IMR-90 (cell line): ENCODE measurements at places on chromosomes 4 and X. TPM values are rescaled to one million over a fixed set of nuclear protein-coding genes. Genes with fewer than 3 reads are reported as not detected.

- DNase-seq = no peak
Observed at GRCh38 chr4:78312989-78313753, 238.4 kb upstream of the ANXA3 start.

DNA sequence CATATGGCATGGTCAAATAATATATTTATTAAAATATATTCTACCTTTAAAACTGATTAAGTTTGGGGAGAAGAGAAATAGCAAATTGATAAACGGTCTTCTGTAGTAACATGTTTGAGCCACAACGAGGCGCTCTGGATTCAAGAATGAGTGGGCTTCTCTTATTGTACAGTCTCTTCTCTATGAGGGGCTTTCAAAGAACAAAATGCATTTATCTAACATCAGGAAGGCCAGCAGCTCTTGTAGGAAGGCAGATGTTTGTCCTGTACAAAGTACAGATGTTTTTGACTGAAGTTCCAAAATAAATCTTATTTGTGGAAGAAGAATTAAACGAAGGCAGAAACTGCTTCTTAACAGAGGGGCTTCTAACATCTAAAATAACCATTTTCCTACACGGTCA is 153.6 kb downstream of the RASL11B start:
- DNase-seq = peak; percentile 81

DNA sequence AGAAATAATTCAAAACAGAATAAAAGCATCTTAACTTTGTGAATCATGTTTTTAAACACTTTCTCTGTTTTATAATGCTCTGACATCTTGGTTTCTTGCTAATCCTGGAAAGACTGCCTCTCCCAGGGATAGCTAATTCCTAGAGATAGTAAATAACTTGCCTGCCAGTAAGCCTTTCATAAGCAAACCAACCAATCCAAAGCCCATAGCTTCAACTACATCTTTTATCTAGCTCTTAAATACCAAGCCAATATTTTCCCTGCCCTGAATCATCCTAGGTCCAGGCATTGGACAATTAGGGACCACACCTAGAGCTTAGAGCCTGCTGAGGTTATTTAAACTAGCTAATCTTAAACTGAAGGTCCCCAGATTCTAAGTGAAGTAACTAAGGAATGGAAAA is 223.7 kb upstream of the DIPK2B start:
- no peak for DNase-seq

- DNase-seq = peak; percentile 83
Observed at GRCh38 chr4:28772066-28772465, 1911.4 kb downstream of the STIM2 start.

DNA sequence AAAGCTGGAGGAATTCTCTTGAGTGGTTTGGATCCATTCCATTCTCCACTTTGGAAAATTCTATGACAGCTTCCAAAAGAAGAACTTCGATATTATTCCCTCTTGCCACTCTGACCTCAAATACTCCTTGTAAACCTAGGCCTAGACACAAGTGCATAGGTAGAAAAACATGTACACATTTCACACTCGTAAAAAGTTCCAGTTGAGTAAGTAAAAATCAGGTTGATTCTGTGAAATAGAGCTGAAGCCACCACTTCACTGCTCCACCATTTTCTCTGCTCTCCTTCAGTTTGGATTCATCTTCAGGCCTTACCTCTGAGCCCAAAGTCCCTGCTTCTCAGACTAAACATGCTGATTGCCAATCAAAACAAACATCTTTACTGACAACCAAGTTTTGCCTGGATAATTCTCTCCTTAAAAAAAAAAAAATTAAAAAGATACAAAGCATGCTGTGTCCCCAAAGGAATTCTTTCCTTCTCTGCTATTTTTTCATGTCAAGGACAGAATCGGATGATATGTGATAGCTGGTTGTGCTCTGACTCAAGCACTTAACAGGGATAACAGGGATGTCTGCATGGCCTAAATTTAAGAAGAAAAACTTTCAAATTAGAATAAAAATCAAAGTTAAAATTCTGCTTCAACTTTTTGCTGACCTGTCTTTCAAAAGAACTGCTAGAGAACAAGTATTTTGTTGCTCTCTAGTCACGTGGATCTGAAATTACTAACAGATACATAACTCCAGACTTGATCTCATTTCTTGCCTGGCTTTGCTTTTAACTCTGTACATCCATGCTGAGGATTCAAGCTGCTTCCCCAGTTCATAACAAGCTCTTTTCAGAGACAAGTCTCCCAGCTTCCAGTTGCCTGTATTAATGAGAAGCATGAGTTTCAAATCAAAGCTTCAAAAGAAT is 420.9 kb upstream of the INTU start:
- no peak for DNase-seq

DNA sequence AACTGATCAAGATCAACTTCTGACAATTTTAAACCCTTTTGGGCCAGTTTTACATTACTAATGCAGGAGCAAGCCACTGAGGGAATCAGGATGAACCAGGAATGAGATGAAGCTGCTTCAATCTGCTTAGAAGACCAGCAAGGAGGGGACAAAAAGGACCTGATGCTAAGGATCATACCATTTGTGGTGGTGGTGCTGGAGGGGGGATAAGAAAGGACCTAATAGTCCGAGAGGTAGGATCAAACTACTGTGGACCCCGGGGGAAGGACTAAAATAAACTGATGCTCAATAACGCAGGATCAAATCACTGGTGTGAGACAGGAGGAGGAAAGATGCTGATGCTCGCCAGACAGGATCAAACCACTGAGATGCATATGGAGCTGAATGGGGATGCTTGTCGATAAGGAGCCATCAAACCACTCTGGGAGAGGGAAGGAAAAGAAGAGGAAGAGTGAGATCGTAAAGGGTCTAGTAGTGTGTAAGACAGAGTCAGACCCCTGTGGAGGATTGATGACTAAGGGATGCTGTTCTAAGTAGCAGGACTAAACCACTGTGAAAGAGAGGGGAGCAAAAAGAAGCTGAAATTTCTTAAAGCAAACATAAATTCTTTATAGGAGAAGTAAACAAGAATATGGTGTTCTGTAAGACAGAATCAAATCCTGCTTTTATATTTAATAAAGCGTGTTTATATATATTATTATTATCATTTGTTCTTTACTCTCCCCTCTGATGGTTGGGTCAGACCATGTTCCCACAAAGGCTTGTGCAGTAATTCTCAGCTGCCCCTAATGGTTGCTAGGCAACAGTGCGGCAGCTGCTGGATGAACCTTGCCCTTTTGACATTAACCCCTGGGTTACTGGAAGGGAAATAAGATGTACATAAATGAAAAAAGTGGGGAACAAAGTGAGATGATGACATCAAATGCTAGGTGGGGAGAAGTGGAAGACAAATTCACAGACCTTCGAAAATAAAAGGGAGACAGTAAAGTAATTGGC is 432.5 kb upstream of the FGF16 start:
- no peak for DNase-seq

DNA sequence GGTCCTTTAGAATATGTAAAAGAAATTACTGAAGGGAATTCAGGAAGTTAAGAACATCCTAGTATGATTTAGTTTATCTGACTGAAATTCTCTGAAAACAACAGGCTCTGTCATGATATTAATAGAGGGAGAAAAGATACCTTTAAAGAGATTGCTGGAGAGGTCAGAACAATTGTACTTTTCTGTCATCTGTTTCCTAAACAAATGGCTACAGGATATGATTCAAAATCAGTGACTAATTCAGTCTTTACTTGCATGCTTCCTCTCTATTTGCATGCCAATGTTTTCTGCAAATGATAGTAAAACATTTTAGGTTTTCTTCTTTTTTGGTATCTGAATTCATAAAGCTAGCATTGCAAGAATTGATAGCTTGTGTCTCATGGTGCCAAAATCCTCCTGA is 616.7 kb upstream of the PCDH7 start:
- peak; percentile 31 for DNase-seq

The ERCC6L gene
- total RNA-seq = 5.4 and 8.1 TPM in 2 replicates

The CXCL8 gene
- total RNA-seq = 2.7 and 3.3 TPM in 2 replicates

The SPARCL1 gene
- not detected in 2 replicates for total RNA-seq

The PAGE1 gene
- not detected in 2 replicates for total RNA-seq

The MAGED4 gene
- total RNA-seq = 9.9 and 13.6 TPM in 2 replicates

The PAK3 gene
- total RNA-seq = 0.36 and 0.56 TPM in 2 replicates

The RWDD4 gene
- 8.8 and 22.2 TPM in 2 replicates for total RNA-seq
